Kidney capillary endothelial cell (primary cell): ENCODE measurements at places on chromosomes 5 and 9.

DNA sequence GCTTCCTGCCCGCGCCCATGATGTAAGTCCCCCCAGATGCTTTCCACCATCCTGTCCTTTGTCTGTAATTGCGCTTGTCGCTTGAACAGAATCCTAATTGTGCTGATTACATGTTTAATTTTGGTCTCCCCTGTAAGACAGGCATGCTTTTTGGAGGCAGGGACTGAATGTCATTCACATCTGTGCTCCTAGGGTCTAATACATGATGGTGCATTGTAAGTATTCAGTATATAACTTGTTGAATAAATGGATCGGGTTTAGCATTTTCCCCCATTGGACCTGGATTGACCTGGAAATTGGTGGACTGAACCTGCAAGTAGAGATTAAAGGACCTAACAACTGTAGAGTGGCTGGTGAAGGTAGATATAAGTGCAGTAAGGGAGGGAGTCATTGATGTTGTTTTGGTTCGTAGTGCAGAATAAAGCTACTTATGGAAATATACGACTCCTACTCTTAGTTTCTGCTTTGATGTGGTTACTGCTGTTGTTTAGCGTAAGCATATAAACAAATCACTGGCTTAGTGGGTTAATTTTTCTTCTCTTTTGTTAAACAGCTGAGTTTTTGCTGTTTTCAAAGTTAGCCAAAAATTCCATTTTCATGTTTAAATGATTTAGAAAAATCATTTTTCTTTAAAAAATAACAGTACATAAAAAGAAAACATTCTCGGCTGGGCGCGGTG lies 57.3 kb downstream of the TRIO start:
- DNase-seq: no peak

GRCh38 chr9:101915482-101915881 lies 177.0 kb upstream of the GRIN3A start:
- DNase-seq: no peak

DNA sequence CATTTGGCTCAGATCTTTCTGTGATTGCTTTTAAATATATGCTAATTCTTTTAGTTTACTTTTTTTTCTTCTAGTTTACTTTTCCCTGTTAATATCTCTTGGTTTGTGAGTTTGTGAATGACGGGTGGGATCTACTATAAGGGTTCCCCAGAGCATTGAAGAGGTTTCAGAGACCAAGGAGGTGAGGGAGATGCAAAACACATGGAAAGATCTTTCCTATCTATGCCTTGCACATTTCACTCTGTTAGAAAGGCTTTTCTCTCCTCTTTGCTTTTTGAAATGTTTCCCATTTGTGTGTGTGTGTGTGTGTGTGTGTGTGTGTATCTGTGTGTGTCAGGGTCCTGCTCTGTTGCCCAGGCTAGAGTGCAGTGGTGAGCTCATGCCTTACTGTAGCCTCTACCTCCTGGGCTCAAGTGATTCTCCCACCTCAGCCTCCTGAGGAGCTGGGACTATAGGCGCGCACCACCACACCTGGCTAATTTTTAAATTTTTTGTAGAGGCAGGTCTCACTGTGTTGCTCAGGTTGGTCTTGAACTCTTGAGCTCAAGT lies 50.7 kb downstream of the CNTLN start:
- DNase-seq: no peak

DNA sequence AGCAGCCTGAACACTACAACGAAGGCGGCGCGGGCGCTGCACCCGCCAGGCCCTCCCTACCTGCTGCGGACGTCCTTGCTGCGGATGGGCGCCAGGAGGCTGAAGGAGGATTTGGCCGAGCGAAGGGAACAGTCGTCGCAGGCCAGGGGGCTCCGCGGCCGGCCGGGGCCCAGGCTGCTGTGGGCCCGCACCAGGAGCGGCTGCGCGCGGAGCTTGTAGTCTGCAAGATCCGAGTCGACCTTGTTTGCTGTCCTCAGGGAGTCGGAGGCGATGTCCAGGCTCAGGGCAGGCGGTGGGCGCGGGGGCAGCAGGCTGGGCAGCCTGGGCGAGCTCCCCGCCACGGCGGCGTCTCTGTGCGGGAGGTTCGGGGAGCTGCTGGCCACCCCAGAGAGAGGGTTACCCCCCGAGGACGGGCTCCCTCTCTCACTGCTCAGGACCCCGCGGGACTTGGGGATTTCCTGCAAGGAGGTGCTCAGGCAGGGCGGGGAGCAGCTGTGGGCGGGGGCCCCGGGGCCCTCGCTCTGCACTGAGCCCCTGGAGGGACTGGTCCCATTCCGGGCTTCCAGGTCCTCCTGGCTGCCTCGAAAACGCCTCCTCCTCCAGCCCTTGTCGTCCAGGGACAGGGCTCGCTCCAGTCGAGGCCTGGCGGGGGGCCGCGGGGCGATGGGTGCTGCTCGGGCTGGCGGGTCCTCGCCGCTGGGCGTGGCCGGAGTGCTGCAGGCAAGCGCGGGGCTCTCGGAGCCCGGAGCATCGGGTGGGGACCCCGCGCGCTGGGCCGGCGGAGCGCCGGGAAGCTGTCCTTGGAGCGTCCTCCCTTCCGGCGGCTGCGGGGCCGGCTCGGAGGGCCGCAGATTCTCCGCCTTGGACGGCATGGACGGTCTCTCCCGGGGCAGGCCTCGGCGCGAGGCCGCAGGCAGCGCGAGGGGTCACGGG lies 831 bp downstream of the INPP5E start:
- DNase-seq: no peak

DNA sequence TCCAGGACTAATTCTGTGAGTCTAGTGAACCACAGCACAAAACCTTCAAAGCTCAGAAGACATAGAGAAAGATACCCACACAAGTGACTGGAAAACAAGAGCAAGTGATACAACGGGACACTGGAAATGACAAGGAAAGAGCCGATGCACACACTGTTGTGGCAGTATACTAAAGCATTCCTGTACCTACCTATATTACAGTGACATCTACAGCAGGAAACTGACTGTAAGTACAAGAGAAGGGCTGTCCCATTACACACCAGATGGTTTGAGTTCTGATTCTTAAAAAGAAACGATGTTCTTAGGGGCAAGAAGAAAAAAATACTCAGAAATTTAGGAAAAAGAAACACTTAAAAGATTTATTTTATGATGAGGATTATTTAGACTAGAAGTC lies 18.5 kb downstream of the TMEM245 start:
- no peak for DNase-seq

DNA sequence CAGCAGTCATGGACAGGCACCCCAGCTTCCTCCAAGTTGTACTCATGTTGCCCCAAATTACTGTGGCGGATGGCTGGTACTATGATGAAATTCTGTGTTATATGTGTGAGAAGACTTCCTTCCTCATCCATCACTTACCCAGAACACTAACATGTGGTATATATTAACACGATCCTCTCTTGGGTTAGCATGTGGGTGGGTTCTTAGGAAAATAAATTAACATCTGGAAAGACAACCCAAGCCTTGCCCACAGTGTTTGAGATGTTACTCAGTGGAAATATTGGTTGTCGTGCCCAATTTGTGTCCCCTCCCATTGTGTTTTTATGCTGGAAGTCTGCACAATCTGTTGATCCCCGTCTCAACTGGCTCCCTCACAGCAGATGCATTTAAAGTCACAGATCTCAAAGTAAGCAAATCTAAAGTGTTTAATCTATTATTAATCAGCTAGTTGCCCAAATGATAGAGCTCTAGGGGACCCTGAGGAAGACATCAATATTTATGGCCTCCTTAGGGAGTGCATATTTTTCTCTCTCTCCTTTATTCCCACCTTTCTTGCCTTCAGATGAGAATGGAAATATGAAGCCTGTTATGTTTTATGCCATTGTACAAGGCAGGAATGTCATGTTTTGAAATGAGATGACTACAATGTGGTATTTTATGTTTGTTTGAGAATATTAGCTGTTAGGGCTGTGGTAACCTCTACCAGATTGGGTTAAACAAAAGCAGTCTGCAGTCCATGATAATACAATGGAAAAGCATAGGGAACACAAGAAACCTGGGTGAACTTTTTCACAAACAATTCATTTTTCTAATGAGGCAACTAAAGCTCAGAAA lies 93.9 kb downstream of the GRIA1 start:
- no peak for DNase-seq

DNA sequence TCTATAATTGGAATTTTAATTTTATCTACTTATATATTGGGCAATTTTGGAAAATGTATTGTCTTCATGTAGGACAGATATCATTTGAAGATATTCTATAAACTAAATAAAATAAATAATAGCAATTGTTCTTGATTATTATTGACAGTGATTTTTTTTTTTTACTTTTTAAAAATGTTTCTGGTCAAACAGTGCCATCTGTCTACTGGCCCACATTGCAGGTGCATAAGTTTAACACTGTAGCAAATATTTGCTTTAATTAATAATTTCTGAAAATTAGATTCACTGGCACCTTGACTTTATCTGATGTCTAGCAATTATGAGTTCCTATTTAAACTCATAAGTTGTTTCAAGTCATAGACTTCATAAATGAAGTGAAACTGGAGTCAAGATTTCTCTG lies 41.1 kb upstream of the ISOC1 start:
- no peak for DNase-seq

DNA sequence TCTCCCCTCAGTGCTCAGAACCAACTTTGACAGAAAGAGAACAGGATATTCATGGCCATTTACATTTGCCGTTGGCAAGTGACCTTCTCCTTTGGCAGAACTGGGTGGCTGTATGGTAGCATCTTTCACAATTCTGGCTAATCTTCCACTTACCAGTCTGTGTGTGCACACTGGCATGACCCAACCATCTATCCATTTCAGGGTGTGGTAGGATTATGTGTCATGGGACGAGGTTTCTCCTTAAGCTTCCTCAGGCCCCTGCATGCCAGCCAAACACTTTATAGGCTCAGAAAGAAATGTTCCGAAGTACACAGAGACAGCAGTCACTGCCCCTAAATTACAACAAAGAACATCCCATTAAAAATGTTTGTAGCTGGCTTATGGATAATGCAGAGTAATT lies 497.1 kb downstream of the NFIB start:
- no peak for DNase-seq

- no peak for DNase-seq
These were observed 86.5 kb upstream of the LMX1B start for GRCh38 chr9:126527109-126527825.

- no peak for DNase-seq
These were observed 452.8 kb downstream of the NFIB start for GRCh38 chr9:13860946-13861640.

GRCh38 chr5:38297830-38298608 lies 39.7 kb downstream of the EGFLAM start:
- no peak for DNase-seq

DNA sequence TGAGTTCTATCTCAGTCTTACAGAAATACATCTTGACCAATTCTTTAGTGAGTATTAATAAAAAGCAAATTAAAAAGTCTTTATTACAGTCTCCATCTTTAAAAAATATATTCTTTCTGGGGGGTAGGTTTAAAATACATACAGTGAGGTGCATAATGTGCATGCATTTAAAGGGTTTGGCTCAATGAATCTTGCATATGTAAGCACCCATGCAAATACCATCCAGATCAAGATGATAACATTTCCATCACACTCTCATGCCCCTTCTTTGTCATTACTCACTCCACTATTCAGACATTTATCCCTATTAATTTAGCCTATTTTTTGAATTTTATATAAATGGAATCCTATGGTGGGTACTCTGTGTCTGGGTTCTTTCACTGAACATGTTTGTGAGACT lies 113.0 kb downstream of the APBA1 start:
- no peak for DNase-seq

DNA sequence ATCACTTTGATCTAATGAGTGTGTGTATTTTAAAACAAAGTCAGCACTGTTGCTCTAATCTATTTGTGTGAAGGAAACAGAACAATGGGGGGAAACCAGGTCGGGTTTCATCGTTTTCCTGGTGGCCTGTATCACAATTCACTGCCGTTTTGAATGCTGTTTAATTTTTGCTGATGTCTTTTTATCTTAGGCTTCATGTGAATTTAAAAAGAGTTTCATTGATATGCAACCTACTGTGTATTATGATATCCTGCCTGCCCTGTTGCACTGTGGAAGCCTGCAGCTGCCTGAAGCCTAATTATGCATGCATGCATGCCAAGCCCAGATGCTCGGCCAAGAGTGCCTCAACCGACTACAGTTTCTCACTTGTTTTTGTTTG lies 307.5 kb downstream of the ZNF608 start:
- DNase-seq: peak; percentile 25

GRCh38 chr5:55668356-55668755 lies 43.8 kb downstream of the SLC38A9 start:
- DNase-seq: peak; percentile 55

DNA sequence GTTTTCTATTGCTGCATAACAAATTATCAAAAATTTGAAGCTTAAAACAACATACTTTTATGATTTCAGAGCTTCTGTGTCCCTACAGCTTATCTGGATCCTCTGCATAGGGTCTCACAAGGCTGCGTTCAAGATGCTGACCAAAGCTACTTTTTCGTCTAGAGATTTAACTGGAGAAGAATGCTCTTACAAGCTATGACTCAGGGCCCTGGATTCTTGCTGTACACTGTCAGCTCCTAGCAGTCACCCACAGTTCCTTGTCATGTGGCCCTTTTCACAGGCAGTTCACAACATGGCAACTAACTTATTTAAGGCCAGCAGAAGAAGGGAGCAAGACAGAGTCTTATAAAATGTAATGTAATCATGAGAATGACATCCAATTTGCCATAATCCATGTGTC lies 70.8 kb upstream of the FAM174A start:
- peak; percentile 2 for DNase-seq

GRCh38 chr9:2340046-2340760 lies 281.4 kb upstream of the VLDLR start:
- no peak for DNase-seq

DNA sequence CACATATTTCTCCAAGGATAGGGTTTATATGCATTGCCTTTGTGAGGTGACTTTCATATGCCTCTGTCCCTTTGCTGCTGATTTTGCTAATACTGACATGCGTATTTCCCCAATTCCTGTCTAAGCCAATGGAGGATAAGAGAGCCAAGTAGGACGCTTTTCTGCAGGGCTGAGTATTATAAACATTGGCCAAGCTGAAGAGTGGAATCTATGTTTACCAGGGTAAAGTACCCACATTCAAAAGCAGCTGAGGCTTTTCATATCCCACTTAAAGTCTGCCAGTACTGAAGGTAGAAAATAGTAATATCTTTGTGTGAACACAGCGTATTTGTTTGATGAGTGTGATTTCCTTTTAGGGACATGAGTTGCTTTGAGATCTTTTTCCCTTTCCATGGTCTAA lies 128.8 kb upstream of the GPR151 start:
- DNase-seq: no peak

DNA sequence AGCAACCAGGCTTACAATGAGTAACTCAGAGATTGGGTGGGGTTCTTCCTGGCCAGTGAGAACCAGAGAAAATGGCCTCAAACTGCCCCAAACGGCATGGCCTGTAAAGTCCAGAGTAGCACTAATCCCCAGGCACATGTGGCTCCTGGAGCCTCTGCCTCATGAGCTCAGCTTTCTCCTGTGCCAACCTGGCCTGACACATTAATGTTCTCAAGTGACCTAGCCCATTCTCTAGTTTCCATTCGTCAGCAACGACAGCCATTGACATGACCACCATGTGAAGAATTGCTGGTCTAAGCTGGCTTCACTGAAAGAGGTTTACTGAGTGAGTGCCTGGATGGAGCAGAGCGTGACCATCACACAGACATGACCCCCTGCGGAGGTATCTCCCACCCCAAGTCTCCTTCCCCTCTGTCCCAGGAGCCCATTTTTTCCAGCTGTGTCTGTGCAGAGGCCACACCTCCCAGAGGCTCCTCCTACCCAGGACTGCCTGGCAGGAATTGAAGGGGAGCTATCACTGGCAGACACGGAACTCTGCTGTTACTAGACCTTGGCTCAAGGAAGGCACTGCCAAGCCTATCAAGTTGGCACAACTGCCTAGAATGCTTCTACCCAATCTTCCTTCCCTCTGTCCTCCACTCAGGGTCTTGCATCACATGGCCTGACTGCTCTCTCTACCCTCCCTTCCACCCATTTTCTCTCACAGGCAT lies 59.0 kb upstream of the BOD1 start:
- DNase-seq: no peak
